Inflammatory macrophage treated with lipopolysaccharide for 4 hours (primary cell): ENCODE measurements at places on chromosomes 3 and 15.

GRCh38 chr3:189519458-189519857 is 111.7 kb upstream of the TP63 start:
- no peak for DNase-seq

GRCh38 chr15:78024519-78024870 is 53.0 kb downstream of the TBC1D2B start:
- peak; percentile 62 for DNase-seq

GRCh38 chr3:148186881-148187280 is 510.8 kb upstream of the AGTR1 start:
- no peak for DNase-seq

- DNase-seq: peak; percentile 1
These were observed 164.0 kb downstream of the NR2F2 start for GRCh38 chr15:96494505-96494904.

- DNase-seq: no peak
These were observed 612.2 kb downstream of the DIPK2A start for GRCh38 chr3:144583871-144584270.

DNA sequence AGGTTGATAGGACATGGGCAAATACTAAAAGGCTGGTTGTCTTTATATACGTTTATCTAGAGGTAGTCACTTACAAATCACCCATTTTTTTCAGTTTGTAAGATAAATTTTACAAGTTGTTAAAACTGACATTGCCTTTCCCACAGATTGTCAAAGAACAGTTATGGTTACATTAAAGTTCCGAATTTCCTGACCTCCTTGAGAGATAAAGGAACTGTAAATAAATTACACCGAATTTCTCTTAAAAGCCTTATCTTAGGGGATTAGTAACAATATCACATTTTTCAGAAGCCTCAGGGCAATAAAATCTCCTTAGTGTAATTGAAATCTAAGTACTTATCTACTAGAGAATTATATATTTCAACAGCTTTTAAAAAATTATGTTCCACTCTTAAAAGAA is 49.5 kb downstream of the ZPLD1 start:
- no peak for DNase-seq

DNA sequence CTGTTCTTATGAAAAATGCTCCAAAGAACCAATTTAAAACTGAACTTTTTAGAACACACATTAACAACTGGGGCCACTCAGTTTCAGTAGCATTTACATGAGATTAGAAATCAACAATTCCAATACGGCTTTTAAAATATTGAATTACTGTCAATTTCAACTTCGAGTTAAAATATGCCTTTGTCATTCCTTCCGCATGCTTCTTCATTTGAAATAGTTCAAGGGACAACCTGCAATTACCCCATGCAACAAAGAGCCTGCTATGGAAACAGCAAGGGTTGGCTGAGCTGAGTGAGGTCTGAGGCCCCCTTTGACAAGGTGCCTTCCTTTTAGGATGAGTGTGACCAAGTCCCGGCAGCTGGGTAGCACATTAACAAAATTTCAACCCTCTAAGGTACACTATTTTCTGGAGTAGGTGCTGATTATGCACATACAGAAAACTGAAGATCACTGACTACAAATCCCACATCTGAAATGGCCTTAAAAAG is 11.6 kb downstream of the PDCD10 start:
- DNase-seq: no peak

DNA sequence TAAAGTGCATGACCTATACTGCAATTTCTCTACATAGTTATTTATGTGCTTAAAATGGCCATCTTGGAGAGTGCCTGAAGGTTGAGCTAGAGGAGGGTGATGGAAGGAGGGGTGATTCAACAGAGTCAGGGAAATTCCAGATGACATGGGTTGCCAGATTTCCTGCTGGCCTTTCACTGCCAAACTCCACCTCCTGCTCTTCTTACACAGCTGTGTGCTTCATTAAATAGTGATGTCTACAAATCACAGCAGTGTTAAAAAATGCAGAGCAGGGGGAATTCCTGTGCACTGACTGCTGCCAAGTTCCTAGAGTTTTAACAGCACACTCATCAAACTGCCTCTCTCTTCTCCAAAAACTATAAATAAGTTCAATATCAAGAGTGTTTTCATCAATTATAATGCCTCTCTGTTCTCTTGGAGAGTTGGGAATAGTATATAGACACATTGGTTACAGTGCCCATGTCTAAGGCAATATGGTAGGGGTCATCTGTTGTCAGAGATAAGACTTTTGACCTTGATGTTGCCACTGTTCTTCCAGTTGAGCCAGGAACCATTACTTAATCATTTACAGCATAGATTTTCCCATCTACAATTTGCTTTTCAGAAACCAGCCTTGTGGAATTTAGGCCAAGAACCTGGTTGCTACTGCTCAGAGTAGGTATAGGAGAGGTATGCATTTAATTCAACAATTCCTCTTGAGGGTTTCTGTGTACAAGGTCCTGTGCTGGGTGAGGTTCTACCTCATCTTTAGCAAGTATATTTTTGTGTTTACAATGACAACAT is 79.6 kb downstream of the TP63 start:
- peak; percentile 30 for DNase-seq

DNA sequence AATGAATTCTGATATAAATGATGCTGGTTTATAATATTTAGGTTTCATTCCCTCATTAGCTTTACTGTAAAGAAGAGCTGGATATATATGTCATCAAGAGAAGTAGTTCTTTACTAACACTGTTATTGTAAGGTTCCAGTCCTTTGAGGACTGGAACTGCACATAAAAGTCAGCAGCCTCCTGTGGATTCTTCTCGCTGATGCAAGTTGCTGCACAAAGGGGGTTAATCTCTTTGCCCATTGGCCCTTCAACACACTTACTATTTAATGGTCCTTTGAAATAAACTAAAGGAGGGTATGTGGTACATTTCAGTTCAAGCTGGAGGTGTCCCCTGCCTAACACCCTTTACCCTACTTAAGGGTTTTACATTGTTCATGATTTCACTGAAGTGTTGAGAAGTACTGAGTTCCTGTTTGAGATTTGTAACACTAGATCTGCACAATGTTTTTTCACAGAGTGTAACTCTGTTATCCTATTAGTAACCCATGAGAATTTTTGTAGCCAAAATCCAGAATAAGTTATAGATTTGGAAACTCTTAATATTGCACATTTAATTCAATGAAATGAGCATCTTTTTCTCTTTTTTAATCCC is 43.9 kb downstream of the NR2C2 start:
- peak; percentile 12 for DNase-seq

DNA sequence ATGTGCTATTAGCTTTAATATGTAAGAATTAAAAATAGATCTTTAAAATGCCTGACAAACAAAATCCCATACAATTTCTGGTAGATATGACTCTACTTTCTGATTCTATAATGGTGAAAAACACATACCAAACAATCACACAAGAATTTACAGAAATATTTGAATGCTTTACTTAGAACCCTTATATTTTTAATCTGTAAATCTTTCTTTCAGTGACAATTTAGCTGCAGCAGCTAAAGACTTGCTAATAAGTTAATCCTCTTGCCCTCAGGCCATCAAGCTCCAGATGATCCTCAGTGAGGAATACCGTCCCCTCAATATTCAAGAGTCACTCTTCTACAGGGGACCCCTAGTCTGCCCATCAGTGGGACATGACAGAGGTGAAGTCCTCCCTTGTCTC is 55.6 kb downstream of the C3orf80 start:
- no peak for DNase-seq

DNA sequence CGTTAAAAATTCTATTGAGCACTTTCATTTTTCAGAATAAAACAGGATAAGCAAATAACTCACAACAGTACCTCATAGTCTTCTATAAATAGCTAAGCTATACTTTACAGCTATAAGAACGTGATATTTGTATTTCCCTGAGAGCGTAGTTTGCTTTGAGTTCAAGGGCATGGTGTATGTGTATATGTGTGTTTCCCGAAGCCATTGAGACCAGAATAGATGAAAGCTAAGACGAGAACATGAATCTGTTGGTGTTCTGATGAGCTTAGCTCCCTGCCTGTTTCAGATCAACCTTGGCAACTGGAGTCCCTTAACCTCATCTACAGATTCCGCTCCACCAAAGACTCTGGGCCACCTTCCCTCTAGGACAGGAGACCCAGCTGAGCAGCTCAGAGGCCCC is 59.5 kb upstream of the MCF2L2 start:
- no peak for DNase-seq

GRCh38 chr3:179038216-179038898 is 33.3 kb downstream of the ZMAT3 start:
- DNase-seq: no peak

GRCh38 chr3:129629011-129629410 is 22.5 kb upstream of the PLXND1 start:
- no peak for DNase-seq

DNA sequence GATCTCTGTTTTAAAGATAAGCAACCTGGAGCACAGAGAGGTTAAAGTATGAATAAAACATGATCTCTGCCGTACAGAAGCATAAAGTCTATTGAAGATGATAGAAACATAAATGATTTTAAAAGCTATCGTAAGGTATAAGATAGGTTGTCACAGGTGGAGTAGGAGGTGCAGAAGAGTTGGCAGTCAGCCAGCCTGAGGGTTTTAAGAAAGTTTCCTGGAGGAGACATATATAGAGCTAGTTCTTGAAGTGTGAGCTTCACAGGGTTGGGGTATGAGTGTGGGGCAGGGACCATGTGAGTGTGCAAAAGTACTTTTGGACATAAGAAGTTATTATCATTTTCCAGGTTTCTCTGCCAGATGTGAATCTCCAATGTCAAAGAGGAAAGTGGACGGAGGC is 3.9 kb upstream of the FGF12 start:
- no peak for DNase-seq
